ENCODE measurements at places on chromosomes 5 and 9.
A peak's percentile ranks its signal among the peaks of the same experiment; 100 is the strongest.

DNA sequence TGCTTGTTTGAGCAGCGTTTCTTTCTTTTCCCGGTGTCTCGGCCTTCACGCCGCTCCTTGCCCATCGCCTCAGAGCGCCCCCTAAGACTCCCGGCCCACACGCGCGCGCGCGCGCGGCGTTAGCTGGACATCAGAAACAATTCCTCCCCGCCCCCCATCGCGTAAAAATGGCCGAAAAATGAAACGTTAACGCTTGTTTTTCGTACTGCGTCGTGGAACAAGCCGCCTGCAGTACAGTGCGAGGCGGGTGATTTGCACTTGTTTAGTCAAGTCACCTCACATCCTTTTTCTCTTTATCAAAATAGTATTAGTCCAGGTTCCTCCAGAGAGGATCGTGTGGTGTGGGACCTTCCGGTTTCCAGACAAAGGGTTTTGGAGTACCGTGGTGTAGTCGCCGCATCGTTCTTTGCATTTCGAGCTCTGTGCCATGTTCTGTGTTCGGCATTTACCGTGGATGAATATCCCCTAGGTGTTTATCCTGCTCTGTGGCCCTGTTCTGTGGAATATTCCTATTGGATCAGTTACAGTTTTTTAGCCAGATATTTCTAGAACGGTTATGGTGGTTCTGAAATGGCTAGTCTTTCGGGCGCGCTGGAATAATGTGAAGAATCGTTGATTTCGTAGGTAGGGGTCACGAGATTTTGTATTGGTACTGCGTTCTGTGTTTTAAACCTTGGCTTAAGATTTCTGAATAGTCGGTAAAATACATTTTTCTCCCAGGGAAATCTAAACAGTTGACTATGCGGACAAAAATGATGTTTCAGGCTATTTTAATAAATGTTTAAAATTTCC, 1.0 kb downstream of the MATR3 start:
- no peak for DNase-seq

GRCh38 chr5:110707260-110707844, 19.1 kb downstream of the TMEM232 start:
- no peak for DNase-seq

DNA sequence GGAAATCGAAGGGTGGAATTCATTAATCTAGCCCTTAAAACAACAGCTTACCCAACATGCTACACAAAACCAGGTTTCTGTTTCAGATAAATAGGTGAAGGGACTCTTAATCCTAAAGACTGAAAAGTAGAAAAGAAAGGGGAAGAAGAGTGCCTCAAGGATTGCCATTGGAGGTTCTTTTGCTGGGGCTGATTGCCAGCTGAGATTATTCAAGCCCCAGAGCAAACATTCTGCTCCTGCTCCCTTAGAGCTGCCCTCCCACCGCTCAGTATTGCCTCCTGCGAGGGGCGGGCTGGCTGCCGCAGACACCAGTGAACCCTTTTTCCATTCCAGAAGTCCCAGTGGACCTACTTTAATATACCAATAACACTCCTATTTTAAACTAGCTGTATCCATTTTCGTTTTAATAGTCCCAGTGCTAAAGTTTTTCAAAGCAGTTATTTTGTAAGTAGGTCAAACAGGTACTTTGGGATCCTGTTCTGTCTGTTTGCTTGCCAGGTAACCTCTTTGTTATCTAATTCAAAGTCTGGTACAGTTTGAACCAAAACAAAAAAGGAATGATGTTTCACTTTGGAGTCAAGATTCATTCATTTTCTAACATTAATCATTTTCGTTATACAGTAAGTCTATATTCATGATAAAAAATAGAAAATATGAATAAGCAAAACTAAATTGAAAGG, 38.6 kb downstream of the HMGCS1 start:
- DNase-seq: peak; percentile 8

- DNase-seq: no peak
Measured at GRCh38 chr9:26260238-26260637, 582.0 kb upstream of the TUSC1 start.

GRCh38 chr5:6858419-6858818, 145.2 kb downstream of the TENT4A start:
- no peak for DNase-seq

GRCh38 chr5:179290681-179291540, 54.4 kb downstream of the ADAMTS2 start:
- DNase-seq: no peak
